ENCODE measurements at places on chromosomes 2 and 18. TPM values are rescaled to one million over a fixed set of nuclear protein-coding genes. Genes with fewer than 3 reads are reported as not detected.

GRCh38 chr2:39033980-39034379, 86.9 kb downstream of the SOS1 start:
- DNase-seq, result no peak

DNA sequence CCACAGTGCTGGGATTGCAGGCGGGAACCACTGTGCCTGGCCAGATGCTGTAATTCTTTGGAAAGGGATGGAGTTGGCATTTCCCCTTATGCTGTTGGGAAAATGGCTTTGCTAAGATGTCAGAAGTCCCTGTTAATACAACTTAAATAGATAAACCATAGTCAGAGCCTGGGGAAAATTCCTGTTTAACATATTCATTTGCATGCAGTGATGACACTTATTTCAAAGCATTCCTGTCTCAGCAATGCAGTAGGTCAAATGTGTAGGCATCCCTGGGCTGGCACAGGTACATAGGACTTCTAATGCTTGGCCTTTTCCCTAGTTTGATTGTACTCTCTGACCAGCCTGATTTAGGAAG, 38.6 kb downstream of the RAMP1 start:
- no peak for DNase-seq

DNA sequence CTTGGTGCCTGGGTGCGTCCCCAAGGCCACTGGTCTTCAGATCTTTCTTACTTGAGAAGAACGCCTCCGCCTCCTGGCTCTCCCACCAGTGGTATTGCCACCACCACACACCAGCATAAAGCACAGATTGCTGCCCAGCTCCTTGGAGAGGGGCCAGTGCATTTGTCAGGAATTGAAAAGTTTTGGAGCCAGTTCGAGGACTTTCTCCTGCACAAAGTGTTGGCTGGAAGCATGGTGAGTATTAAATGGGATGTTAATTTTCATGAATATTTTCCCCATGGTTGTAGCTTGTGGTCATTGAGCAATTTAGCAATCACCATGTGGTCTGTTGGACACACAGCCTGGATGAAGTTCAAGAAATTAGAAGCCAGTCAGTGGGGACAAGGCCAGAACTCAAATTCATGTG, 684.6 kb upstream of the FANCL start:
- no peak for DNase-seq

GRCh38 chr2:96091711-96092572, 24.4 kb downstream of the ADRA2B start:
- DNase-seq, result no peak

DNA sequence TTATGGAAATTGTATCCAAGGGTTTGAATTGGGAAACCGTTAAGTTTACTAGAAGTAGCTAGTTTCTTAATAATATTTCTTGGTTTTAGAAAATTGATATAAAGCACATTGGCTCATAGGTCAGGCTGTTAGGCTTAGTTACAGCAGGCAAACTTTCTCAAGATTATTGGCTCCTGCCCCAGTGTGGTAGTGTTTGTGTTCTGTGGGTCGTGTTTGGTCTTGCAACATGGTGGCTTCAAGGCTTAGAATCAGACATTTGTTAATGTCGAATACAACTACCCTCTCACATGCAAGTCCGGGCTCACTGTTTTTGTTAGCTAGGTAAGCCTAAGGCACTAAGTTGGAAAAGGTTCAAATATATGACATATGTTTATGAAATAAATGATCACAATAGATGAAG, 19.6 kb downstream of the CERS6 start:
- DNase-seq, result no peak

GRCh38 chr2:212961255-212961654, 190.2 kb downstream of the IKZF2 start:
- no peak for DNase-seq

- DNase-seq, result no peak
These were observed 13.6 kb downstream of the FHOD3 start for GRCh38 chr18:36311026-36311570.

DNA sequence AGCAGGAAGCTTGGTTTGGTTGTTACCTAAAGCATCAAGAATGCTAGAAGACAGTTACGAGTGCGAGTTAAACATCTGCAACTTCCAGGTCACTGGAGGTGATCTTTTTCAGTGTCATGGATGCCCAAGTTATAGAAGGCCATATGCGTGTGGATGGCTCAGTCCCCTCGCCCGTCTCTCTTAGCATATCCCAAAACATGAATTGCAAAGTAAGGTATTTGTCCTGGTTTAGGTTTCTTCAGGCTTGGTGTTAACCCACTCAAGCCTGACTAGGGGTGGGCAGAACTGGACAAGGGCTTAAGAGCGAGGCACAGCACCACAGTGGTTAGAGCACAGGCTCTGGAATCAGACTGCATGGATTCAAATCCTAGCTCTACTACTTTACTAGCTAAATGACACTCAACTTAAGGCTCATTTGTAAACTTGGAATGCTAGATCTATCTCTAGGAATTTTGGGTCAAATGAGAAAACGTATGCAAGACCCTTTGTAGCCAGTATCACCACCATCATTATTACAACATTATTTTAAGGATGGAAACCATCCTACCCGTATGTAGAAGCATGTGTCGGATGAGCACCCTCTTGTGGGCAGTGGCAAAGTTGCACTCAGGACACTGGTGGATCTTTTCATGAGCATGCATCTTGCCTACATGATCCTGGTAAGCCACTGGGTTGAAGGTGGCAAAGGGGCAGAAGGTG, 11.2 kb downstream of the ZNF142 start:
- DNase-seq, result peak; percentile 43

DNA sequence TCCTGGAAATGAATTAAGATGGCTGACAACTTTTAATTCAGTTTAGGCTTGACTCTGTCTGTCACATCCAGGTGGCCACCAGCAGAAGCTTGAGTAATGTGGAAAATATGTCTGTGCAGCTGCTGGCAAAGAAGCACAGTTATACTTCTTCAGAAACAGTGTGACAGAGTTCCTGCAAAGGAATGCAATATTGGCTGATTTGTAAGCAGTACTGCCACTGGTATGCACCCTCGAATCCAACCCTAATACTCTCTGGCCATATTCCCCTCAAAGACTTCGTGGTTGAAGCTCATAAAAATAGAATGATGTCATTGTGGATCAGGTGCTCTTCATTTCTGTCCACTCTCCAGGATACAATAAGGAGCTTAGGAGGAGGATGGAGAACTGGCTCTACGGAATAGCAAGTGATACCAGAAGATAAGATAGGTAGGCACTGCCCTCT, 86.2 kb downstream of the METTL8 start:
- DNase-seq, result peak; percentile 55

- DNase-seq, result no peak
These were observed 73.8 kb upstream of the TXNDC2 start for GRCh38 chr18:9811978-9812377.

GRCh38 chr2:237727363-237727762, 71.2 kb upstream of the RBM44 start:
- DNase-seq, result no peak

- DNase-seq, result no peak
These were observed 8.7 kb upstream of the WIPF1 start for GRCh38 chr2:174606336-174606735.

GRCh38 chr2:105179469-105180372, 61.8 kb upstream of the GPR45 start:
- peak; percentile 11 for DNase-seq

- no peak for DNase-seq
These were observed 126.2 kb downstream of the EHBP1 start for GRCh38 chr2:62831729-62832128.

DNA sequence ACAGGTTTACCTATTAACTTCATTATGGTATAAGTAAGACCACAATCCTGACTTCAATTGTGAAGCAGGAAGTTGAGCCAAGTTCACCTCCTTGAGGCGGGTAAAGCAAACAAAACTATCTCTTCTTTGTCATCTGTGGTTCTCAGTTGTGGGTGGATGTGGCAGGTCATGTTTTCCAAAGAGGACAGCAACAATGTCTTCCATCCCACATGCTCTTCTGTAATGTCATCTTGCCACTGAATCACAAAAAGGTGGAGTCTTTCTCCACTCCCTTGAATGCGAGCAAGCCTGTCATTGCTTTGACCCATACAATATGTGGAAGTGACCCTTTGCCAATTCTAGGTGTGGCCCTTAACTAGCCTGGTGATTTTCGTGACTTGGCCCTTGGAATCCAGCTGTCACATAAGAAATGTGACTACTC, 98.7 kb downstream of the GRB14 start:
- no peak for DNase-seq

- no peak for DNase-seq
These were observed 305.3 kb upstream of the HNRNPA3 start for GRCh38 chr2:176907341-176907740.

DNA sequence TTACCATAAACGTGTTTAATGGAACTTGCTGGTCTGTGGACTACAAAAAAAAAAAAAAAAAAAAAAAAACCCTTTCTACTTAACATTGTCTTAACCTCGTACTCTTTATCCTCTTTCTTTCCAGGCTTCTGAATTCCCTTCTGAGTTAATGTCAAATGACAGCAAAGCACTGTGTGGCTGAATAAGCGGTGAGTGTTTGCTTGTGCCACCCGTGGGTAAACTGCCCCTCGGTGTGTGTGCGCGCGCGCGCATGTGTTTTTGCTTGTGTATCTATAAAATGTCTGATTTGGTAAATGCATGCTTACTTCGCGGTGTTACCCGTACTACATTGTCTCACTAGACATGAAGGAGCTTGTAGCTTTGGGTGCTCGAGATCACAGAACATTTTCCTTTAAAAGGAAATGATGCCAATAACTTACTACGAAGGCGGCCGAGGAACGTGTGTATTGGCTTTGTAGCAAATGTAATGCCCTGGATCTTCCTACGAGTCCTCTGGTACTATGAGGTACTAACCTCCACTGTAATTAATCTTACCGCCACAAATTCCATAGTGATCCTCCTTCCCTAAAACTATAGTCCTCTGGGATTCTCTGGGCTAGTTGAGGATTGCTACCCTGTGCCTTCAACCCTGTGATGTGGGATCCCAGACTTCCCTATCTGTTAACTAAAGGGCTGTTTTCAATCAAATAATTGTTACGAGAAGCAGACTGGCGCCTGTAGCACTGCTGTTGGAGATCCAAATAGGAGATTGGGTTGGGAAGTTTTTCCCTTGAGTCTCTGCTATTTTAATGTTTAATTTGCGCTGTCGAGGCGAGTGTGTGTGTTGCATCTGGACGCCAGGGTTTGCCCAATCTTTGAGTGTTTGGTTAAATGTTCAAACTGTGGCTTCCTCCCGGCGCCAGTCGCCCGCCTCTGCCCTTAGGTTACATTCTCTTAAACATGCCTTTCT, 1.1 kb downstream of the ID2 start:
- peak; percentile 40 for DNase-seq

GRCh38 chr2:168526641-168527040, 70.6 kb downstream of the CERS6 start:
- no peak for DNase-seq

GRCh38 chr2:162824304-162824703, 14.3 kb downstream of the KCNH7 start:
- no peak for DNase-seq

DNA sequence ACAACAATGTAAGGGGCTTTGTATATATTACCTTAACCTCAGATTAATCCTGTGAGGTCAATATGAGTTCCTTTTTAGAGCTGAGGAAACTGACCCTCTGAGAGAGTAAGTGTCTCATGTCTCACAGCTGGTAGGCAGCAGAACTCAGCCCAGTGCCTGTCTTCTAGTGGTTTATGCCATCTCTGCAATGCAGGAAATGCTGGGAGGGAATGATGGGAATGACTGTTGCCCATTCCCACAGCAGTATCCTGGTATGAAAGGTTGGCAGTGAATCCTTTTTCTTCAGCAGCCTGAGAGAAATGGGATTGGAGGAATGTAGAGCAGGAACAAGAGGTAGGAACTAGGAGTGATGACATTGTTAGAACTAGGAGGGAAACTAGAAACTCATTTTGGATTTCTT, 6.0 kb downstream of the MRPL30 start:
- DNase-seq, result no peak

- no peak for DNase-seq
These were observed 1.5 kb downstream of the ARPC2 start for GRCh38 chr2:218218268-218219185.

DNA sequence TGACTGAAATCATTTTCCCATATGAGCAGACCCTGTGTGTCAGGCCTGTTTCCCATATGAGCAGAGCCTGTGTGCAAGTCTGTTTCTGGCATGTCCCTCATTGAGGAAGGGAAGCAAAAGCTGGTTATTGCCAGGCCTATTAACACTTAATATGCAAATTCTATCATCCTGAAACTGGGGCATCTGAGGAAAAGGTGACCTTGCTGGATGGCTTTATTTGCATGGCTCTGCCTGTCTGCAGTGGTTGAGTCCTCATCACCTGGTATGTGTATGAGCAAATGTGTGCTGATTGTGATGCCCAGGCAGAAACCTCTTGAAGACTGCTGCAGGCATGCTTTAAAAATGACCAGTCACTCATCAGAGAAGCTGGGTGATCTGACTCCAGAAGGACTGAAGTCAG, 31.2 kb downstream of the EIF4E2 start:
- no peak for DNase-seq

DNA sequence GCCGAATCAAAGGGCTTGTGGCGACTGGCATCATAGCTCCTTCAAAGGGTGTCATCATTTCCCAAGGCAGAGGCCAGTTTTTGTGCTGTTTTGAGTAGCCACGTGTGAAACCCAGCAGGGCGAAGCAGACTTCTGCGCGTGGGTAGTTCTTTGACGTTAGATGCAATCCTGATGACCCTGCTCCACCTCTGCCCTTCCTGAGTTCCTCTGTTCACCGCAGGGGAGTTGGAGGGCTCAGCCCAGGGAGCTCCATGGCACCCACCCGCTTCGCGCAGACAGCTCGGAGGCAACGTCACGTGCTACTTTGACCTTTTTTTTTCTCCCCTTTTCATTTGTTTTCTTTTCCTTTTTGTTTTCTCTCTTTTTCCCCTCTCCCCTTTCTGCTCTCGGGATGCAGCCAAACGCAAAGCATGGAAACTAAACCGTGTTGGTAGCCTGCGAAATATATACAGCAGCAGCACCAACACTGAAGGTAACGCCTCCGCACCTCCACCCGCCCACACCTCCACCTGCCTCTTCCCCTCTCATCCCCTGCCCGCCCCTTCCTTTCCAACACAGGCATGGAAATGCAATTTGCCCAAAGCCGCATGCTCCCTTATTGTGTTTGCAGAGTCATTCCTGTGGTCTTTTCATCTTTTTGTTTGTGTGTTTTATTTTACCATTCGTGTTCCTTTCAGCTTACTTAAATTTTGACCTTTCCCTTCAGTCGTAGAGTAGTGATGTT, 153.6 kb downstream of the GBX2 start:
- DNase-seq, result no peak

Gene FOXI3
- polyA plus RNA-seq, result not detected

Gene DNAH6
- not detected for polyA plus RNA-seq

Gene PXDN
- polyA plus RNA-seq, result 150 TPM

Gene TUBB8B
- polyA plus RNA-seq, result 0.16 TPM

Gene EN1
- polyA plus RNA-seq, result 4.4 TPM

Gene UGT1A8
- polyA plus RNA-seq, result not detected

Gene EFR3B
- 6.3 TPM for polyA plus RNA-seq

Gene SALL3
- polyA plus RNA-seq, result not detected

Gene PIEZO2
- polyA plus RNA-seq, result 48.9 TPM

Gene LIMS3
- polyA plus RNA-seq, result 6.1 TPM

Data from muscle of arm (tissue), 14 donors.